ENCODE measurements at places on chromosomes 13 and 19.

- no peak for DNase-seq
These were observed 20.5 kb downstream of the ZNF607 start for GRCh38 chr19:37699057-37699456.

DNA sequence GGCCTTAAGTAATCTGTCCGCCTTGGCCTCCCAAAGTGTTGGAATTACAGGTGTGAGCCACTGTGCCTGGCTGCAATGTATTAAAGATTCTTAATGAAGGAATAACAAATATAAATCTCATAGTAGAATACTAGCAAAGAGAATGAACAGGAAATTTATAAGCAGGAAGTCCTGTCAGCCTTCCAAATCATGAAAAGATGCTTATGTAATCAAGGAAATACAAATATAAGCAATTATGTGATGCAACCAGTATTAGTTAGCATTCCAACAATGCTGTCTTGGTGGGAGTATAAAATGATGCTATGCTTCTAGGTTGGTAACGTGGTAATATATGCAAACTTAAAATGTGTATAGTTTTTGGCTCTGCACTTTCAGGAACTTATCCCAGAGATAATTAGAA is 133.8 kb downstream of the PDS5B start:
- no peak for DNase-seq

GRCh38 chr13:43942286-43942685 is 62.6 kb downstream of the LACC1 start:
- DNase-seq: no peak

GRCh38 chr13:80462567-80462966 is 121.6 kb upstream of the SPRY2 start:
- DNase-seq: no peak

GRCh38 chr13:106589716-106590115 is 21.8 kb upstream of the ARGLU1 start:
- DNase-seq: no peak
